Activated T-helper 1 cell treated with anti-CD3 and anti-CD28 coated beads, Interleukin-2, amount 50 U/mL, for 16 hours (primary cell): ENCODE measurements at places on chromosomes 7 and 10.

DNA sequence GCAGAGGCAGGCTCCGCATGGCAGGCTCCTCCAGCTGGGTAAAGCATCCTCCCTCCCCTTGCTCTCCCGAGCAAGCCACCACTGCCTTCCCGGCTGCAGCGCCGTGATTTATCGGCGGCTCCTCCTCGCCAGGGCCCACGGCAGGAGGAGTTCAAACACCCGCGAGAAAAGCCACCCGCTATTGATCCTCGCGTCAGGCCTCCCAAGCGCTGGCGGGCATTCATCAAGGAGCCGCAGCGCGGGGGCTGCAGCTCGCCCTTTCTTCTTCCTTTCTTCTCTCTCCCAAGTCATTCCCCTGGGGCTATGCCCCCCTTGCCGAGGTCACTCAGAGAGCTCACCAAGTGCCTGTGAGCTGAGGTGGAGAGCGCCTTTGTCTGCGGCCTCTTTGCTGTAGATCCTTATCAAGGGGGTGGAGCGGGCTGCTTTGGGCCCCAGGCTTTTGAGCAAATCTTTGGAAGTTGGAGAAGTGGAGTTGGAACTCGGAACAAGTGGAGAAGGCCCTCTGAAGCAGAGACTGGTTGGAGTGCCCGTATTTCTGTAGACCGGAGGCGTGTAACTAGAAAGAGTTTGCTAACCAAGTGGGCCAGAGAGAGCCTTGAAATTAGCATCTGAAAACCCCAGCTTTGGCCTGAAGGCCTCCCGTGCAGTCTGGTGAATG is 107.2 kb upstream of the PPIF start:
- no peak for DNase-seq

- DNase-seq, result no peak
These were observed 516.7 kb downstream of the ADRA2A start for GRCh38 chr10:111593578-111593977.

DNA sequence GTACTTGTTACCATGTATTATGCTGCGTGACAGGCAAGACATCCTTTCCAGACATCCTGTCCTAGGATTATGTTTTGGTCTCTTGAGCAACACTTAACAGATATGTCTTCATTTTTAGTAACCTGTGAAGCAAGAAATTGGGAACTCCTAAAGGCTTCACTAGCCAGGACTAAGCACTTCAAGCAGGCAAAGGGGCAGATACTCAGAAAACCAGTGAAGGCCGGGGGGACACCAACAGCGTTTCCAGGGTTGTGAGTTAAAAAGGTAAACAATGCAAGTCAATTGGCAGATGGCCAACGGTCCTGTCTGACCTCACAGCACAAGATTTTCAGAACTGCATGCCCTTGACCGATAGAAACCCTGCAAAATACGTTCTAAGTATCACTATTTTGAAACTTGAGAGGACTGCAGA is 77.6 kb upstream of the SFMBT2 start:
- DNase-seq, result no peak

DNA sequence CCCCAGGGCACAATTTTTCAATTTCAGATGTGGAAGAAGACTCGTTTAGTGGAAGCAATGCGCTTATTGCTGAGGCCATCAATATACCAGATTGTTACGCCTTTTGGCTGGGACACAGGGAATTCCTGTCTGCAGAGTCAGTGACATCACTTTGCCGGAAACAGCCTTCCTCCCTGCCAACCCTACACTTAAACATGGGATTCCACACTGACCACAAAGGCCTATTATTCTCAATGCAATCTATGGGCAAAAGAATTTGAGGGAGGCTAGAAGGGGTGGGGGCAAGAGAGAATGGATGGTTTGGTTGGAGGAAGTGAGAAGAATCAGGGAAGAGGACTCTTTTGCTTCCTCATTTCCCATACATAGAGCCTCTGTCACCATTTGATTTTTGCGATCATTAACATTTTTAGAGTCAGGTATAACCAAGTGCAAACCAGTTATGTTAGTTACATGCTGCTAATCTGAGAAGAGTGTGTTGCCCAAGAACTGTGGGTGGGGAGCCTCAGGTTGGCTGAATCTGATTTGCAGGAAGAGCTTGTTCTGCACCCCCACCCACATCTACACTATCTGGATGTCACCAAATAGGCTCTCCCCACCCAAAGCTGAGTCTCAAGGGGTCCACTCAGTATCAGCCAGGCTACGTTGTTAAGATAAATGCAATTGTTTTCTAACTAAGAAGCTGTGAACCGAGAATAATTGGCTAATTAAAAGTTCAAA is 58.2 kb downstream of the ENTPD1 start:
- no peak for DNase-seq

GRCh38 chr7:35505066-35505465 is 189.9 kb downstream of the HERPUD2 start:
- DNase-seq, result no peak

DNA sequence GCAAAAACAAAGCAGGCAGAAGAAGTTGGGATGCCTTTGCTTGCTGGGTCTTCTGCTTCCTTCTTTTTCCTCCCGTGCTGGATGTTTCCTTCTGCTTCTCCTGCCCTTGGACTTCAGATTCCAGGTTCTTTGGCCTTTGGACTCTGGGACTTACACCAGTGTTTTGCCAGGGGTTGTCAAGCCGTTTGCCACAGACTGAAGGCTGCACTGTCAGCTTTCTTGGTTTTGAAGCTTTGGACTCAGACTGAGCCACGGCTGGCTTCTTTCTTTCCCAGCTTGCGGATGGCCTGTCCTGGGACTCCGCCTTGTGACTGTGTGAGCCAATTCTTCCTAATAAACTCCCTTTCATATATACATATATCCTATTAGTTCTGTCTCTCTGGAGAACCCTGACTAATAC is 11.3 kb upstream of the LCOR start:
- no peak for DNase-seq

- DNase-seq, result no peak
These were observed 301.5 kb downstream of the CCDC3 start for GRCh38 chr10:12699781-12700556.

DNA sequence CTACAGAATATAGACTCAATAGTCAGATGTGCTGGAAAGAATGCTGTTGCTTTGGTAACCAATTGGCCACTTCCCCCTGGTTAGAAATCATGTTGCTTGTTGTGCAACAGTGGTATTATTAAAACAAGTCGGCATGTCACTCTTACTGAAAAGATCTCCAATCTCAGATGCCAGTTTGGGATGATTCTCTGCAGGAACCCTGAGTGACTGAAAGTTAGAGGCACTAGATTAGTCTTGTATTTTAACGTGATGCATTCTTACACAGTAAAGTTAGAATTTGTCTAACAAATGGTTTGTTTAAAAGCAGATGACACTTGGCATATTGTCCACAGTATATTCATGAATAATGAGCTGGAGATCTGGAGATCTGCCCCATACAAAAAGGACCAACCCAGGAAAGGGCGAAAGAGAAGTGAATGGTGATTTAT is 287.6 kb downstream of the TWIST1 start:
- no peak for DNase-seq

DNA sequence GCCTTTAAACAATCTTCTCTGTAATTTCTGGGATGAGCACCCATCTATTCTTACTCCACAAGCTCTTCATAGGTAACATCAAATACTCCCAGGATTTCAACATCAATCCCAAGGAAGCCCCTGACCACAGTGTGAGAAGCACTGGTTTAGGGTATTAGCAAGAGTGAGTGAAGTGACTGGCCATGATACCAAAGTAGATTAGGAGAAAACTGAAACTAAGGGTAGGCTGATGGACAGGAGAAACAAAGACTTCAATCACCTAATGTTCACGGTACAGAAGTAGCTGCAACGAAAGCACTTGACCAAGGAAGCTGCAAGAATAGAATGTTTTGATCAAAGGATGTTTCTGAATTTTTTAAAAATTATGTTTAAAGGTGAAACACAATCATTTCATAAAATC is 49.8 kb downstream of the LMBR1 start:
- DNase-seq, result no peak

- no peak for DNase-seq
These were observed 92.2 kb upstream of the OIT3 start for GRCh38 chr10:72801263-72801868.

- DNase-seq, result no peak
These were observed 108.5 kb upstream of the ANLN start for GRCh38 chr7:36280840-36281812.

GRCh38 chr10:6988654-6989053 is 408.6 kb upstream of the PRKCQ start:
- DNase-seq, result no peak

DNA sequence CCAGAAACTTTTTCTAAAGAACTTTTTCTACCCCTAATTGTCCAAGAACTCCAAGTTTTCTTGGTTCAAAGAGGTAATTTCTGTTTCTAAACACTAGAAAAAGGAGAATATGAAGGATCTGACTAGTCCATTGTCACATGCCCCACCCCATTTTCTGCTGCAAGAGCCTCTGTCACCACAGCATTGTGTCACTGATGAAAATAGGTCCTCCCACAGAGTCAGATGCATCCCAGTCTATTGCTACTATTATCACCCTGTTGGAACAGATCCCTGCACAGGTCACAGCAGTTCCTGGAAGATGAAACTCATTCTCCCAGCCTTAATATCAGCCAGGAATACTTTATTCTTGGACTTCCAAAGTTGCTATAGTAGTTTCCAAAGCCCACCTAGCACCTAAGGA is 7.5 kb upstream of the CFTR start:
- no peak for DNase-seq

- DNase-seq, result no peak
These were observed 48.7 kb downstream of the BPGM start for GRCh38 chr7:134695321-134695860.

DNA sequence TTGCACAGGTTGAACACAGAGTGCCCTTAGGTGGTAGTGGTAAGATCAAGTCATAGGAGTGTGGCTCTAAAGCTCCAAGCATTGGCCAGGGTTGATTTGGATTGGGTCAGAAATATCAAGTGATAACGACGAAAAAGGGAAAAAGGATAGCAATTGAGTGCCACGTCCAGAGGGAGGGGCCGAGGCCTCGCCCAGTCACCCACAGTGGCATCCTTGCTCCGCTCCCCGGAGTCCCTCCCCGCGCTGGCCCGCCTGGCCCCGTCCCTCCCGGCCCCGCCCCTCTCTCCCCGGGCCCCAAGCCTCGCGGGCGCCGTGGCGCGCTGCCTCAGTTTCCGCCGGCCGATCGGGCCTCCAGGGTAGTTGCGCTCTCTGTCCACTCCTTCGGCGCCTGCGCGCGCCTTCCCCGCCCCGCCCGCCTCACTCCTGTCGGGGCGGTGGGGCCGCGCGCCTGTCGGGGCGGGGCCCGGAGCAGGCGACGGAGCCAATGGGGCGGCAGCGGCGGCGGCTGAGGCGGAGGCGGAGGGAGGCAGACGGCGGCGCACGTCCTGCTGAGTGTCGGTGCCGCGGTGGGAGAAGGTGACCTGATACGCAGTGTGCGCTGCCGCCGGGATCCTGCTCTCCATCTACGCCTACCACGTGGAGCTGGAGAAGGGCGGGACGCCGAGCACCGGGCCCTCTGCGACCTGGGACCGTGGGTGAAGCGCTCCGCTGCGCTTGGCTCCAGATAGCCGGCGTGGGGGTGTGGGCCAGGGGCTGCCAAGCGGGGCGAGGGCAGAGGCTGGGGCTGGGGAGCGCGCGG is 209.1 kb upstream of the ZNF722 start:
- no peak for DNase-seq

DNA sequence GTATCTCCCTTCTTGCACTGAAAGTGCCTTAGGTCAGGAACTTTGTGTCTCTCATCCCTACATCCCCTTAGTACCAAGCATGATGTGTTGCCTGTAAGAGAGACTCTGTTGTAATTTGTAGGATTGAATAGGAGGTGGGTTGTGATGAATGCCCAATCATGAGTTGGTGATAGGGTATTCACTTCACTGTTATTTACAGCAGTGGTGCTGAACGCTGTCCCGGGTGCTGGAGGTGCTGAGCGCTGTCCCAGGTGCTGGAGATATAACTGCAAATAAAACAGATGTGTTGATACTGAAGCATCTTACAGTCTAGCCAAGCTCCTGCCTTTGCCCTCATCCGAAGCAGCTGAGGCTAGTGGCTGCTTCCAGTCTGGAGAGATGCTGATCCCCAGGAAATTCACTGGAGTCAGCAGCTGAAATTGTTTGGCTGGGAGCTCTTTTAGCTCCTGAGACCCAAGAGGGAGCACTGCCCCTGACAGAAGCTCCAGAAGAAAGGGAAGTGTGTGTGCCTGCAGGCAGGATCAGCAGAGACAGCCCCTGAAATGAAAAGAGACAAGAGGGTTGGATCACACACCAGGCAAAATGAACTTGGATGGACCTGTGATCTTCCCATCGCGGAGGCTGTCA is 183.4 kb downstream of the SORCS3 start:
- DNase-seq, result no peak

DNA sequence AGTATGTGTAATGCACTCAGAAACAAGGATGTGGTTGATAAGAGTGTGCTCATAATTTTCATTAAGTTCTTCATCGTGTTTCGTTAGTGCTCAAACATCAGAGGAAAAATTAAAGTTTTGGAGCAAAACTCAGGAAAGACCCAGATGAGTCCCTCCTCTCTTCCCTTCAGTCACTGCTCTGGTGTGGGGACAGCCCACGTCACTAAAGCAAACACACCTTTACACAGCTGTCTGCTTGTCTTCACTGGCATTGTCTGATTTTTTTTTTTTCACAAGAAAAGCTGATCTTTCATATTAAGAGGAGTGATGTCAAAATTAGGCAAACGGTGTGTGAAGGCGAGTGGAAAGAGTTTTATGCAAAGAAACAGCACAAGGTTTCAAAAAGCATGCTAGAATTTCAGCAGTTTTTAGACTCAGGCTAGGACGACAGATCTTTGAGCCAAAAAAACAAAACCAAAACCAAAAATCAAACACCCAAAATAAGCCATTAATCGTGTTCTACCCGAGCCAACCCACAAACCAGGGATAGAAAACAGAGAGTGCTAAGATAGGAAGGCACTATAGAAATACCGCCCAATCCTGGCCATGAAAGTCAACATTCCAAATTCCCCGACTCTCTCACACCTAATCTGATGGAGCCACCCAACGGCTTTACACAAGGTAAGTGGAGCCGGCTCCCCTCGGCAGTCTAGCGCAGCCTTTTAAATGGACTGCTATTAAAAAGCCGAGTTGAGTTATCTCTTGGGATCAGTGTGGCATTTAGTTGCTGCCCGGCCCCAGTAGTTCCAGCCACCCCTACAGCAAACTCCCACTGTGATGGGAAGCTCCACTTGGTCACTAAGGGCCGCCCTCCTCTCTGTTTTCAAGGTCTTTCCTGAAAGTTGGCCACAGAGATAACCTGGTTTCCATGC is 27.9 kb upstream of the GATA3 start:
- no peak for DNase-seq

GRCh38 chr10:2576892-2577291 is 490.5 kb upstream of the PFKP start:
- no peak for DNase-seq

DNA sequence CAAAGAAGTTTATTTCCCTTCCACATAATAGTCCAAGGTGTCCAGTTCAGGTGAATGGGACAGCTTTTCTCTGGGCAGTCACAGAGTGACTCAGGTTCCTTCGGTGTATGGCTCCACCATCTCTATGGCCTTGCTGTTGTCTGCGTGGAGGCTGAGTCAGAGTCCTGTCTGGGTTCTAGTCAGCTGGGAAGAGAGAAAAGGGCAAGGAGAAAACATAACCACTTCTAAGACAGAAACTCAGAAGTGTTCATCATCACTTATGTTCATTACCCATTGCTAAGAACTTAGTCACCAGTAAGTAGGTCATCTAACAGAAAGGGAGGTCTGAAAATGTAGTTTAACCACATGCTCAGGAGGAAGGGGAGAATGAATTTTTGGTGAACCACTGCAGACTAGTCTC is 32.4 kb upstream of the CCDC7 start:
- no peak for DNase-seq

GRCh38 chr7:32259931-32260596 is 189.9 kb upstream of the PDE1C start:
- DNase-seq, result no peak
